ENCODE measurements at places on chromosomes 5 and 9. TPM values are rescaled to one million over a fixed set of nuclear protein-coding genes. Genes with fewer than 3 reads are reported as not detected.

GRCh38 chr5:89374818-89375521 lies 492.0 kb upstream of the MEF2C start:
- no peak overlapping the region for H3K4me3 ChIP-seq
- DNase-seq: no peak
- H3K27me3 ChIP-seq: no peaks in the 10 kb centered on the region
- H3K27ac ChIP-seq: no peak overlapping the region

DNA sequence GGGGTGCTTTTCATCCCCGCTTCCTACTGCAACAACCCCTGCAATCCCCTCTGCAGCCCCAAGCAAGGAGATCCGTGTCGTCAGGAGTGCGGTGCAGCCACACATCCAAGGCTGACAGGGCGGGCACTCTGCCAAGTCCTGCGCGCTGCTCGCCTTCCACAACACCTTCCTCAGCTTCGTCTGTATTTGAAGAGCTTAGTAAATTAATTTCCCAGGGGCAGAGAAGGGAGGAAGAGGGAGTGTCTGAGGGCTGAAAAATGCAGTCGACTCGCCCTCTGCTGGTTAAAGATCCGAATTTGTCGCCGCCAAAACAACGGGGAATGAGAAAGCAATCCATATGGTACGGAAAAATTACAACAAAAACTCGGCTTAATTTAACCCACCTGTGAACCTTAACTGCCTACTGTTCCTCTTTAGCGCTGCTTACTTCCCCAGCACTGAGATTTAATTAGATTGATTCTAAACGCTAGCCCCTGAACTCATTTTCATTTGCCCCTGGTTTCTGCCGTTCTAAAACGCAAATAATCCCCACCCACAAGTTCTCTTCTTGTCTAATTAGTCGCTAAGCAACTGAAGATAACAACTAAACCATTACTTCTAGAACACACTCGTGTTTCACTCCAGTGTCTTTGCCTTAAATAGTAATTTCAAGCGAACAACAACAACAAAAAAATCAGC lies 10.9 kb upstream of the PCDHB1 start:
- H3K4me3 ChIP-seq: no peak overlapping the region
- H3K4me1 ChIP-seq: no peaks in the 10 kb centered on the region
- H3K36me3 ChIP-seq: no peaks in the 10 kb centered on the region
- no peak for DNase-seq

GRCh38 chr9:105004466-105005090 lies 76.6 kb upstream of the ABCA1 start:
- peaks cover 6% of the 10 kb centered on the region for H3K4me1 ChIP-seq
- H3K27me3 ChIP-seq: peaks cover 6% of the 10 kb centered on the region
- no peaks in the 10 kb centered on the region for H3K36me3 ChIP-seq
- no peak overlapping the region for H3K27ac ChIP-seq
- no peak overlapping the region for H3K4me3 ChIP-seq

DNA sequence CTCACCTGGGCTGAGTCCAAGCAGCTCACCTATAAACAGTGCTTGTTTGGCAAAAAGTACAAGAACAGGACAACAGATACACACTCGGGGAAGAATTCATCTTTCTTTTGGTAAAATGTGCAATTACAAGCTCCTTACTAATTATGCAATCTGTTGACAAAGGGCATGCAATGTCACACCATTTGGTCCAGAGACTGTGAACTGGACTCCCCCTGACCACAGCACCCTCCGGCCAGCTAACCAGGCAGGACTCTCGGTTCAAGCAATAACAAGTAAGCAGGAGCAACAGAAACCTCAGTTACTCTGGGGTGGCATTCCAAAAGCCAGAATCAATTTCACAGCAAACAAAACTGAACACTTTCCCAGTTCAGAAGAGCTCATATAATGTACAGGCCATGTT lies 113.8 kb downstream of the GNAQ start:
- H3K4me1 ChIP-seq: peaks cover 17% of the 10 kb centered on the region
- no peak overlapping the region for H3K4me3 ChIP-seq
- no peak for DNase-seq
- H3K36me3 ChIP-seq: peaks cover 40% of the 10 kb centered on the region

GRCh38 chr9:135681161-135681560 lies 18.1 kb downstream of the LCN9 start:
- no peaks in the 10 kb centered on the region for H3K36me3 ChIP-seq
- H3K4me1 ChIP-seq: no peaks in the 10 kb centered on the region
- no peak overlapping the region for H3K4me3 ChIP-seq
- no peaks in the 10 kb centered on the region for H3K27me3 ChIP-seq
- no peak overlapping the region for H3K27ac ChIP-seq

The CMBL gene
- 0.64 TPM for total RNA-seq
